ENCODE measurements at places on chromosomes 7 and 10. TPM values are rescaled to one million over a fixed set of nuclear protein-coding genes. Genes with fewer than 3 reads are reported as not detected.

DNA sequence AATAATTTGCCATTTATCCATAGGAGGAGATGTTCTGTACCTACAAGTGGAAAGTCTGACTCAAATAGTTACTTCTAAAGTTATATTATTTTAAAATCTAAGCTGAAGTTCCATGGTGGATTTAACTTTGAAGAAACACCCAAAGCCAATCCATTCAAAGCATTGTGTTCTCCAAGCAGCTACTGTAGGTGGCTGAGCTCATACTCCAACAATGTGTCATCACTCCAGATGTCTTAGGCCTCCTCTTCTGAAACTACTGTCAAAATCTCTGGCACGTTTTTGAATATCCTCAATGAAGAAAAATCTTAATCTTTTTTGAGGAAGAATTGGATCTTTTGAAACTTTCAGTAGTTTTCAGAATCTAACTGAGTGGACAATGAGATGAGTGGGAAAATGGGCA lies 169.1 kb downstream of the PTEN start:
- no peaks in the 10 kb centered on the region for H3K27me3 ChIP-seq
- H3K4me3 ChIP-seq: no peak overlapping the region
- no peak for DNase-seq
- H3K27ac ChIP-seq: no peak overlapping the region
- no peaks in the 10 kb centered on the region for H3K4me1 ChIP-seq
- no peaks in the 10 kb centered on the region for H3K36me3 ChIP-seq

- H3K27me3 ChIP-seq: no peaks in the 10 kb centered on the region
- H3K36me3 ChIP-seq: no peaks in the 10 kb centered on the region
- peak; percentile 82 for DNase-seq
- H3K4me1 ChIP-seq: peaks cover 6% of the 10 kb centered on the region
- H3K27ac ChIP-seq: peak overlapping the region; percentile 58
Measured at GRCh38 chr10:77111611-77112550, 525.7 kb downstream of the KCNMA1 start.

GRCh38 chr10:43230909-43231522 lies 35.8 kb downstream of the RASGEF1A start:
- no peaks in the 10 kb centered on the region for H3K36me3 ChIP-seq
- H3K4me3 ChIP-seq: no peak overlapping the region
- H3K27ac ChIP-seq: no peak overlapping the region
- no peak for DNase-seq
- H3K4me1 ChIP-seq: no peaks in the 10 kb centered on the region

DNA sequence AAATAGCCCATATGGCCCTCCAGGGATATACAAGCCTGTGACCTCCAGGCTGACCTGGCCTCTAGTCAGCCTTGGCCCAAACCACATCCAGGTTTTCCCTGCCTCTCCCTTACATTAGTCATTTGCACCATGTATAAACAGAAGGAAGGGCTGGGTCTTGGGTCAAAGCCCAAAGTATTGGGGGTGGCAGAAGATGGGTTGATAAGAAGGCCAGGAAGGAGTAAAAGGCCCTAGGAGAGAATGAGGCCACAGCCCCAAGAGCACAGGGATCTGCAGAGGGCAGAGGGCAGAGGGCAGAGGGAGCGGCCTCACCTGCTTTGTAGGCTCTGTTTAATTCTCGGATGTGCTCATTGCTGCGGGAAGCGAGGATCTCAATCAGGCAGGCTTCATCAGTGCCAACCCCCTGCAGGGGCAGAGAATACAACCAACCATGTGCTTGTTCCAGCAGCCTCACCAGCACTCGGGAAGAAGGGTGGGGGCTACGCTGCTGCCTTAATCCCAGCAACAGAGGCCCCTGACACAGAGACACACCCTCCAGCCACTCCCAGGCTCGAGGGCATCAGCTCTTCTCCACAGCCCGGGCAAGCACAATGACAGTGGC lies 31.3 kb downstream of the PLAC9 start:
- H3K4me3 ChIP-seq: no peak overlapping the region
- H3K27me3 ChIP-seq: no peaks in the 10 kb centered on the region
- peaks cover 33% of the 10 kb centered on the region for H3K4me1 ChIP-seq
- peak; percentile 48 for DNase-seq
- no peak overlapping the region for H3K27ac ChIP-seq

DNA sequence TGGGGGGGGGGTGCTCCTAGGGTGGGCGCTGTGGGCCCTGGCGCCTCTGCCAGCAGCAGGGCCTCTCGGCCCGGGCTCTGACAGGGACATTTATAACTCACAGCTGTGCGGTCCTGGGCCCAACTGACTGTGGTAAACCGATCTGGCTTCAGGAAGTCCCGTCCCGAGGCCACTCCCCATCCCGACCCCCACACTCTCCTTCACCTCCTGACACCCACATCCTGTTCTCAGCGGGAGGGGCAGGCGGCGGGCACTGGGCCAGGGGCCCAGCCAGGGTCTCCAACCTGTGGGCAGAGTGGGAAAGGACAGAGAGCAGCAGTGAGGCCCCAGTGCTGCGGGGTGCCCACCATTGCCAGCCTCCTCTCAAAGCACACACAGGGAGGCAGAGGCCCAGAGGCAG lies 69.1 kb downstream of the ZMIZ1 start:
- DNase-seq: no peak
- no peaks in the 10 kb centered on the region for H3K27me3 ChIP-seq
- H3K4me1 ChIP-seq: peaks cover 30% of the 10 kb centered on the region
- peaks cover 16% of the 10 kb centered on the region for H3K36me3 ChIP-seq
- H3K27ac ChIP-seq: no peak overlapping the region

DNA sequence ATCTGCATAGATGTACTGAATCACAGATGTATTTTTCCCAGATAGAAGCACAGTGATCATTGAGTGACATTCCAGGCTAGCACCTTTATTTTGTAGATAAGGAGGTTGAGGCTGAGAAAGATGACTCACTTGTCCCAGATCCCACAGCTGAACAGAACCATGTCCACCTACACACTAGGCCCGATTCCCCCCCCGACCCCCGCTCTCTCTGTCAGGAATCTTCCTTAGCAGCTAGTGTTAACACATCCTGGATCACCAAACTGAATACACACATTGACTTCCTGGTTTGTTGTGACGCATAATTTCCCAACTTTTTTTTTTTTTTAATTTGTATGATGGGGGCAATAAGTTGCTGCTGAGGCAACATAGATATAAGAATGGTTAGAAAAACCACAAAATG lies 5.2 kb downstream of the SFMBT2 start:
- peaks cover 25% of the 10 kb centered on the region for H3K27me3 ChIP-seq
- H3K4me1 ChIP-seq: peaks cover 23% of the 10 kb centered on the region
- H3K36me3 ChIP-seq: no peaks in the 10 kb centered on the region
- H3K4me3 ChIP-seq: no peak overlapping the region
- H3K27ac ChIP-seq: no peak overlapping the region

- no peak for DNase-seq
- H3K36me3 ChIP-seq: no peaks in the 10 kb centered on the region
- H3K4me3 ChIP-seq: no peak overlapping the region
- H3K4me1 ChIP-seq: no peaks in the 10 kb centered on the region
Measured at GRCh38 chr7:70210200-70210935, 612.1 kb downstream of the AUTS2 start.

SLC39A12 gene
- total RNA-seq: not detected

DNA sequence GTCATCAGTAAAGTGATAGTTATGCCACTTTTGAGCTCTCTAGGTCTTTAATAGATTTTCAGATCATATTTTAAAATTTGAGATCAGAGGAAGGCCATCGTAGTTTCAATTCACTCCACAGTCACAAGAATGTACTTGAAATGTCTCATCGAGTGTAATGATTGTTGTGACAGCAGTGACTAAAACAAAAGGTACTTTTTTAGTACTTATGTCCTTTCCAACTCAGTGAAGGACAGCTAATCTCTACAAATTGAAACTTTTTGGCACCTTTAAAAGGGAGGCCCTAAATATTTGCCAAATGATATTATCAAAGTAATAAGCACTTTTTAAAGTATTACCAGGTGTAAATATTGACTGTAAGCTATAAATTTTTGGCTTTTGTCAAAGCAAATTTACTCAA lies 702.9 kb upstream of the GRM3 start:
- H3K27me3 ChIP-seq: no peaks in the 10 kb centered on the region
- H3K36me3 ChIP-seq: no peaks in the 10 kb centered on the region
- no peak overlapping the region for H3K27ac ChIP-seq

H2BK1 gene
- not detected for total RNA-seq

DNA sequence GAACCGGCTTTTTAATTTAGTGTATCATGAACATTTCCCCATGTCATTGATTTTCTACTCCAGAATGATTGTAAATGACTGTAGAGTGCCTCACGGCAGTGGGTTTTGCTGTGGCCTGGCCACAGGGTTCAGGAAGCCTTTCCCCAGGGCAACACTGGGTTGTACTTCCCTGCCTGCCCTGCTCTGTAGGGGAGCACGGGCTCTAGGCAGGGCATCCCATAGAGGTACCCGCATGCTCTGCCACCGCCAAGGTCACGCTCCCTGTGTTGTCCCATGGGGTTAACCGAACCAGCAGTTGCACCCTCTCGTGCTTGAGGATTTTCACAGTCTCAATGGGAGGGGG lies 63.8 kb downstream of the BPGM start:
- H3K4me1 ChIP-seq: no peaks in the 10 kb centered on the region
- no peak overlapping the region for H3K4me3 ChIP-seq
- H3K27me3 ChIP-seq: no peaks in the 10 kb centered on the region
- no peaks in the 10 kb centered on the region for H3K36me3 ChIP-seq

DNA sequence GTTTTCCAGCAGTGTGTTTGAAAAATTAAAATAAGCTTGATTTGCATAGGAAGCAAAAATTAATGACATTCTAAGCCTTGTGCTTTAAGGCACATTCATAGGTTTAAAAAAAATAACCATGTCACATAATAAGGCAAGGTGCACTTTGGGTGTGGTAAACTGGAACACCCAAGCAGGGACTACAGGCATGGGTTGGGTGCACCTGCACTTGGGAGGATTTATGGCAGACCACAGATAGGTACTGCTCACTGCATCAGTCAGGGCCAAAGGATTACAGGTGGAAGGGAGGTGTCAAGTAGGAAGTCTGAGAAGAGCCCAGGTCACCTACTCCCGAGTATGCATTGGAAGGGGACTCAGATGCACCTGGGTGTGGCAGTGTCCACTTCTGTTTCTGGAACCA lies 753.7 kb downstream of the SUGCT start:
- no peak for DNase-seq
- H3K4me3 ChIP-seq: no peak overlapping the region
- no peak overlapping the region for H3K27ac ChIP-seq
- peaks cover 7% of the 10 kb centered on the region for H3K4me1 ChIP-seq
- H3K36me3 ChIP-seq: no peaks in the 10 kb centered on the region
